Epithelial cell of esophagus (primary cell): ENCODE measurements at places on chromosomes 5 and 9.

- peak; percentile 40 for DNase-seq
These were observed 438.1 kb downstream of the ACTL7B start for GRCh38 chr9:108417726-108418125.

DNA sequence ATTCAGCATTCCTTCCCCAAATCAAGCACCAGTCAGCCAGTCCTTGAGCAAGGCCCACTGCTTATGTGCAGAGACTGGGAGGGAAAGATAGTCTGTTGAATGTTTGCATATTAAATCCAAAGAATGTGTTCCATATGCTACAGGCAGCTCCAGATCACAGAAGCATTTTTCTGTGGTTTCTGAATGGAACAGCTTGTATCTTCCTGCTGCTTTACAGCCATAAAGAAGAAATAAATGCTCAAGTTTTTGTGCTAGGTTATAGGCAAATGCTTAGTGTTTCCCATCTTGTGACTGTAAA is 310.3 kb downstream of the TRIM36 start:
- DNase-seq, result no peak

- no peak for DNase-seq
These were observed 42.0 kb upstream of the GARNL3 start for GRCh38 chr9:127222388-127223095.

DNA sequence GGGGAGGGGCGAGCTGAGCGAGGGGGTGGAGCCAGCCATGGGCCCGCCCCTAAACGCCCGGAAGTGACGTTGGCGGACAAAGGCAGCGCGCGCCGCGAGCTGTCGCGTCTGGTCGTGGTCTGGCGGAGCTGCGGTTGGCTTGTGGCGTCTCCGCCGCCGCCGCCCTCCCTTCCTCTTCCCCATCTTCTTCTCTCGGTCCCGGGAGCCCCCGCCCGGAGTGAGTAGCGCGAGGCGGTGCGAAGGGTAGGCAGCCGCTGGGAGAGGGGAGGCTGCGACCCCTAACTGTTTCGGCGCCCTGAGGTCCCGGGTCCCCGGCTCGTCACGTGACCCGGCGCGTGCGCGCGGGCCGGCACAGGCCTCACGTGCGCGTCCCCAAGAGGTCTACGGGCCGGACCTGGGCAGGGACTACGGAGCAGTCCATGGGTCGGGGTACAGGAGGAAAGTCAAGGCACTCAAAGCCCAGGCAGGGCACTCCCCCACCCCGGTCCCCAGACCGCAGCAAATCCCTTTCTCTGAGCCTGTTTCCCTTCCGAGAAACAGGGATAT is at the start of gene NTMT1:
Gene NTMT1, plus strand, starts transcription at position 85 of the 546 bp plus-strand sequence. CDS start 6,541 bp downstream, outside the sequence.
- peak; percentile 83 for DNase-seq

GRCh38 chr9:127541865-127542264 is 70.2 kb upstream of the STXBP1 start:
- no peak for DNase-seq

GRCh38 chr5:93359960-93360305 is 221.1 kb downstream of the NR2F1-AS1 start:
- DNase-seq, result no peak

GRCh38 chr9:134287591-134288491 is 38.4 kb upstream of the RXRA start:
- no peak for DNase-seq

- no peak for DNase-seq
These were observed 114.8 kb downstream of the GNAQ start for GRCh38 chr9:77916820-77917219.

- DNase-seq, result peak; percentile 76
These were observed at the start of gene MCIDAS for GRCh38 chr5:55226934-55227663. TSS of gene MCIDAS (minus strand) at chr5:55227315. CDS start at chr5:55227138, 177 bp downstream.

- peak; percentile 44 for DNase-seq
These were observed 19.5 kb upstream of the GOLPH3 start for GRCh38 chr5:32193591-32193990.
